ENCODE measurements at places on chromosomes 3 and 15.

DNA sequence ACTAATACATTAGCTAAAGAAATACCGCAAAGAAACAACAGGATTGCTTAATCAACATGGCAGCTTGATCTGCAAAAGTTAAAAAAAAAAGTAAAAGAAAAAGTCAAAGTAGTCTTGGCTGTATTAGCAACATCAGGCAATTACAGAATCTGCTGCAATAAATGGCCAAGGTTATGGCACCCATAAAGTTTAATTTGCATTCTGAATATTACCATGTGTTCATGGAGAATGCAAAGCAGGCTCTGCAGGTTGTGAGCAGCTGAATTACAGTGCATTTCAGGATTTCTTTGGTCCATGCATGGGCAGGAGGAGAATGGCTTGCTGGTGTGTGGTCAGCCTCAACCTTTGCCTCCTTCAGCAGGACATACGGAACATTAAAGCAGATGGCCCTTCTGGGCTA is 199.1 kb upstream of the AZI2 start:
- no peak for DNase-seq

DNA sequence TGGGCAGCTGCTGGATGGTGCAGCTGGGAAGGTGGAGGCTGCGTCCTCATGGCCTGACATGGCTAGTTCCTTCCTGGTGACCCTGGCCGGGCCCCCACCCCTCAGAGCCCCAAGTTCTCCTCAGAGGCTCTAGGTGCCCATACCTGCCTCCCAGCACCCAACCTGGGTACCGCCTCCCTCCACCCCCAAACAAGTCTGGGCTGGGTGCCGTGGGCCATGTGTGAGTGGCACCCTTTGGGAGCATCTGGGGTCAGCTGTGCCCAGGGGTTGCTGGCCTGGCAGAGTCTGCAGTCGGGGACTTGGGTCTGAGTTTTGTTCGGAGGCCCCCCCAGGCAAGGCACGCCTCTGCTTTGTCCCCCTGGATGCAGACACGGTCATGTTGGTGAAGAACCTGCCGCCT is 10.5 kb downstream of the PLXNA1 start:
- DNase-seq, result no peak

DNA sequence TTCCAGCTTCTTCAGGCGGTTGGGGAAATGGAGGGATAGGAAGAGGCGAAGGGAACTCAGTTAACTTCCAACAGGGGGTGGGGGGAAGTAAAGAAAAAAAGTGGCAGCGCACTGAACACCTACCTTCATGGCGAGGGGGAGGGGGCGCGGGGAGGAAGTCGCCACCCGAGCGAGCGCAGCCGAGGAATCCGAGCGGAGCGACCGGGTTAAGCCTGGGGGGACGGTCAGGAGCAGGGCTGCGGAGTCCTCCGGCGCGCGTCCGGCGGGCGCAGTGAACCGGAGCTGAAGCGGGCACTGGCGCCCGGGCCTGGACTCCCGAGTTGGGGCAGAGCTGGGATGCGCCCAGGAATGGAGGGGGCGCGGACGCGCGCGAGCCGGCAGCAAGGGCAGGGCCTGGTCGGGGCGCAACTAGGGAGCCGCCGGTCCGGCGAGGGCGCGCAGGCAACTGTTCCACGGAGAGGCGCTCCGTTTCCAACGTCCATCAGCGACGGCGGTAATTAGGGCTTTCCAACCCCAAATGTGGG is at the start of gene WNT5A:
Gene WNT5A, minus strand, starts transcription at position 450 of the 524 bp plus-strand sequence. Its CDS starts 321 bp downstream, at position 129.
- no peak for DNase-seq

GRCh38 chr3:132279030-132279429 is 38.2 kb upstream of the ACP3 start:
- DNase-seq, result no peak

- DNase-seq, result no peak
Measured at GRCh38 chr3:179723617-179724016, 70.8 kb downstream of the USP13 start.

DNA sequence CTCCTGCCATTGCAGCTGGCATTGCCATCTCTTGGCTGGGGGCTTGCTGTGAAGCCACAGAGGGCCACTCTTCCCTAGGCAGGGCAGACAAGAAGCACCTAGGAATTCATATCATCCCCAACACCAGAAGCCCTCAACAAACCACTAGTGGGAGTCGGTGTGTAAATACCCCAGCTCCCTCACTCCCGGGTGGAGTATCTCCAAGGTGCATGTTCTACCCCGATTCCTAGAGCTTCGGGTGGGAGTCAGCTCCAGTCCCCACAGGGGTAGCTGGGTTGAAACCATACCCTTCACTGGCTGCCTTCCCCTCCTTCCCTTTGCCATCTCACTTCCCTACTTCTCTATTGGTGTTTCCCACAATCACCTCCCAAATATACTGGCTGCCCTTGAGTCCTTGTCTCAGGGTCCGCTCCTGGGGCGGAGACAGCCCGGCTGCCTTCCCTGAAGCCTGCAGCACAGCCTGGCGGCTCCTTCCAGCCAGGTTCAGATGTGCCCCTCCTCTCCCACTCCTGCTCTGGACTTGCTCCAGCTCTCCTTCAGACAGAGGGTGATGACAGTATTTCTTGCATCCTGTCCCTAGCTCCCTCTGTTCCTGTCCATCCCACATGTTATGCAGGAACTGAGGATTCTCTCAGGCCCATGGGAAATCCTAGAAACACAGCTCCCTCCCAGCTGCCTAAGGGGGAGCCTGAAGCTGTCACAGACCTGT is 33.3 kb downstream of the FAM3D start:
- no peak for DNase-seq

DNA sequence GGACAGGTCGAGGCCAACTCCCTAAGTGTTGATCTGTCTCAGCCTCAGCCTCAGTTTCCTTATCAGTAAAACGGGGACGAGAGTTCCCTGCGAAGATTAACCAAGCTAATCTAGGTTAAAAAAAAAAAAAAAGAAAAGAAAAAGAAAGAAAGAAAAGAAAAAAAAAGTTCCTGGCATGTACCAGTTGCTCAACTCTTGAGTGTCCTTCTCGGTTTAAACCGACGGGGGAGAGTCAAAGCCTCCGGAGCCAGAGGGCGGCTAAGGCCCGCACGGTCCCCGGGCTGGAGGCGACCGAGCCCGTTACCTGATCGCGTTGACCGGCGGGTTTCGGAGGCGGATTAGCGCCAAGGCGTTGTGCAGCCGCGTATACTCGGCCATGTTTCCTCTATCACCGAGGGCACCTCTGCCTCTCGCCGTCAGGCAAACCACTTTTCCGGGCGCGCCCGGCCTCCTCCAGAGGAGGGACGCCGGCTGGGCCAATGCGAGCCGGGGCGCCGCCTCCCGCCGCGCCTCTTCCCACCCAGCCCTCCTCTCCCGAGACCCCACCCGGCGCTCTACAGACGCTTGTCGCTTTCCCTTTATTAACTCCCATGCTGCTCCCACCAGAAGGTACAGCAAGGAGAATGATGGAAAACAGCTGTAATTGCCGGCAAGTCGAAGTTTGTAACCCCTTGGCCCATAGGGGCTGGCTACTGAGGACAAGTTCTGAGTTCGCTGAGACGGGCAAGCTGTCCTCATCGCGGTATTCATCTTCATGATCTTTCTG is at the start of gene EHHADH:
Gene EHHADH, minus strand, starts transcription at position 405 of the 766 bp plus-strand sequence. Its CDS starts 27 bp downstream, at position 378.
- DNase-seq, result peak; percentile 55

GRCh38 chr3:29486096-29486495 is 205.2 kb downstream of the RBMS3 start:
- no peak for DNase-seq

- no peak for DNase-seq
Measured at GRCh38 chr3:59408047-59408624, 358.3 kb upstream of the CFAP20DC start.

DNA sequence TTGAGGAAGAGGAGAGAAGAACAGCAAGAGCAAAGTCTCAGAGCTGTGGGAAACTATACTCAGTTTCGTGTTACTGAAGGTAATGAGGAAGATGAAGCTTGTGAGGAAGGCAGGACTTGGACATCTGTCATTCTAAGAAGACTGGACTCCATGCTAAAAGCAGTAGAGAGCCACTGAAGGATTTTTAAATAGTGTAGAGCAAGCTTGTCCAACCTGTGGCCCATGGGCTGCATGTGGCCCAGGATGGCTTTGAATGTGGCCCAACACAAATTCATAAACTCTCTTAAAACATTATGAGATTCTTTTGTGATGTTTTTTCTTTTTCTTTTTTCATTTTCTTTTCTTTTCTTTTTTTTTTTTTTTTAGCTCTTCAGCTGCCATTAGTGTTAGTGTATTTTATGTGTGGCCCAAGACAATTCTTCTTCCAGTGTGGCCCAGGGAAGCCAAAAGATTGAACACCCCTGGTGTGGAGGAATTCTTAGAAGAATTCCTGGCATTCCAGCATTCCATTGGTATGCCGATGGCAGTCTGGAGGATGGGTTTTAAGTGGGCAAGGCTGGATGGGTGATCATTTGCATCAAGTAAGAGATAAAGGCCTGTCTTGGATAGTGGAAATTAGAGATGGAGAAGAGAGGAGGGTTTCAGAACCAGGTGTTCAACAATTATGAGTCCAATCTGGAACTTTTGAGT is 6.9 kb upstream of the NFKBIZ start:
- DNase-seq, result no peak

All from lower leg skin (tissue), 4 donors.